Activated CD4-positive, CD25-positive, alpha-beta regulatory T cell (primary cell): ENCODE measurements at places on chromosomes 5 and 9.

GRCh38 chr9:86735772-86736458 lies 211.4 kb downstream of the GAS1 start:
- DNase-seq, result no peak

GRCh38 chr5:176388003-176388443 lies 375 bp downstream of the NOP16 start:
- no peak for DNase-seq

- DNase-seq, result no peak
Measured at GRCh38 chr5:164470312-164470711, 964.9 kb downstream of the MAT2B start.

GRCh38 chr9:136426787-136427186 lies 12.9 kb downstream of the INPP5E start:
- DNase-seq, result no peak

GRCh38 chr9:121997791-121998190 lies 95.3 kb downstream of the TTLL11 start:
- DNase-seq, result no peak

GRCh38 chr9:38036359-38037084 lies 32.5 kb downstream of the SHB start:
- DNase-seq, result no peak

DNA sequence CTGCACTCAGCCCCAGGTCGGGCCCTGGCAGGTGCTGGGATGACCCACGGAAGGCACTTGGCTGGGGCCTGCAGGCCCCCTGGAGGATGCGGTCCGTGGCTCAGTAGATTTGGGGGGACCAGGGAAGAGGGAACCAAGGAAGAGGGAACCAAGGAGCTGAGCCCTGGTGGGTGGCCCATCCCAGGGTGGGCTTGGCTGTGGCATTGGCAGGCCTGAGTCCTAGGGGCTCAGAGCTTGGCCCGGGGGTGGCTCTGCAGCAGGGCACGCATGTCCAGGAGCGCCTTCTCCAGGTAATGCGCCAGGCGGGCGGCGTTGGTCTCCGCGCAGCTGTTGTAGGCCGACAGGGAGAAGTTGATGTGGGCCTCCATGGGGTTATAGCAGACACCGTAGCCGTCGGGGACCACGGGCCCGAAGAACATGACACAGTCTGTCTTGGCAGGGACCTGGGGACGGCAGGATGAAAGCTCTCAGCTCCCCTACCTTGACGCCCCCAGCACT lies 14.3 kb downstream of the DOLPP1 start:
- no peak for DNase-seq

DNA sequence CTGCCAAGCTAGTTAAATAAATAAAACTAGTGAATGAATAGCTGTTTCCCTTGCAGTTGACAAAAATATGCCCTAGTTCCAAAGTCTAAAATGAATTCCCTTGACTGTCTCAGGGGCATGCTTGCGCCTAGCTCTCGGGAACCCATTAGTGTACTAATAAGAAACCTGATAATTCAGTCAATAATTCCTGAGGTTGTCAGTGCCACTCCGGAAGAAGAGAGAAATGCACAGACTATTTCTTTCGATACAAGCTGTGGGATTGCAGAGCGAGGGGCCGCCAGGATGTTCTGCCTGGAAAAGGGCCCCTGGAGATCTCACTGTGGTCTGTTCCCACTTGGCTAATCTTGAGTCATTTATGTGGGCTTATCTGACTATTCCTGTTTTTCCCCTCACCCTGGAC lies 56.4 kb upstream of the LARP1 start:
- no peak for DNase-seq

GRCh38 chr5:118705959-118706667 lies 282.2 kb downstream of the DTWD2 start:
- DNase-seq, result no peak

GRCh38 chr5:176508603-176509002 lies 28.6 kb downstream of the RNF44 start:
- no peak for DNase-seq

DNA sequence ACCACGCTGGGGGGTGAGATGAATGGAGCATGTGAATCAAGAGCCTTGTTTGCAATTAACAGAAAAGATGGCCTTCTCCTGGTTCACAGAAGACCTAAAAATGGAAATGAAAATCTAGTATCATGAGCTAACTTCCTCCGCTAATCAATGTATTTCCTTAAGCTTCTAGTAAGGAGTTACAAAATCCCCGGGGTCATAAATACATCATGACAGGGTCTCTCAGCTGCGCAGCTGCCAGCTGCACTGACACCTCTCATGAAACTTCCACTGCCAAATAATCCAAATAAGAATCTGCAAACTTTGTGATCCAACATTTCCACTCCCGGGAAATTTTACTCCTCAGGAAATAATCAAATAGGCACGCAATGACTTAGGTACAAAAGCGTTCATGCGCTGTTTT lies 11.9 kb downstream of the MYO10 start:
- no peak for DNase-seq

- DNase-seq, result no peak
Measured at GRCh38 chr9:68751556-68751955, 46.5 kb downstream of the PIP5K1B start.

- no peak for DNase-seq
Measured at GRCh38 chr9:37917313-37917731, 13.4 kb upstream of the SLC25A51 start.

DNA sequence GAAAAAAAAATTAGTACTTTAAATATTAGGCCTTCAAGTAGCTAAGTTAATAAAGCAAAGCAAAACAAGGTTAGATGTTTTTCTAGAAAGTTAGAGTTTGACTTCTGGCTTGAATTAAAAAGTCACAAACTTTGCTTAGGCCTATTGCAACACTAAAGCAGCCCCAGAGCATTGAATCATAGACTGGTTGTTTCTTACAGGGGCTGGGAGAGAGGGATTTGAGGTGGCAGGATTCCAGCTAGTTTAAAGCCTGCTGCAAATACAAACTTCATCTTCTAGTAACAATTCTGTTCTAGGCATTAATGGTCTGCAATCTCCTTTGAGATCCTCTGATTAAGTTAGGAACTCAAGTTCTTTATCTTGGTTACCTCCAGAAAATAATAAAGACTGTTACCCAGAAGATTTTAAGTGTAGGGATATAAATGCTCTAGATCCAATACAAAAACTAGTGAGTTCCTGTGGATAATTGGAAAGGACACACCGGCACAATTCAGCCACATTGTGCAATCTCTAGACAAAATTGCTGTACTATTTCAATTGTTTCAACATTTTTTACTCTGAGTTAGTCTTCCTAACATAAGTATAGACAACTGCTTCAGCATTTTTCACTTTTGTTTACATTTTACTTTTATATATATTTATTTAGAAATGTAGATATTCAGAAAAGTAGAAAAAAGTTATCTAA lies 12.6 kb downstream of the OR13C5 start:
- DNase-seq, result no peak

DNA sequence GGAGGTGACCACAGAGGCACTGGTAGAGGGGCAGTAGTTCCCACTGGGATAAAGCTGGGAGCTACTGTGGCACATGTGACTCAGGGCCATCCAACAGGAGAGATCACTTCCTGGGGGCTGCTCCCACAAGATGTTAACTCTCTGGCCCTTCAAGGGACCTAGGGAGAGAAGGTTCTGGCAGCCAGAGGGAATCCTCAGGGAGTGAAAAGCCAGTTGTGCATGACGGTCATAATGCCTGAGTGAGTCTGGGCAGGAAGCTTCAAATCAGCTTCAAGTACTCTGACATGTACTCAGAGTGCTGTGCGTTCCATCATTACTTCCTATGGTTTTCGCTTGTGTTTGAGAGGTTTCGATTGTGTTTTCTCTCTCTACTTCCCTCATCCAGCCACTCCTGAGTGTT lies 388.5 kb downstream of the GABRG2 start:
- no peak for DNase-seq

DNA sequence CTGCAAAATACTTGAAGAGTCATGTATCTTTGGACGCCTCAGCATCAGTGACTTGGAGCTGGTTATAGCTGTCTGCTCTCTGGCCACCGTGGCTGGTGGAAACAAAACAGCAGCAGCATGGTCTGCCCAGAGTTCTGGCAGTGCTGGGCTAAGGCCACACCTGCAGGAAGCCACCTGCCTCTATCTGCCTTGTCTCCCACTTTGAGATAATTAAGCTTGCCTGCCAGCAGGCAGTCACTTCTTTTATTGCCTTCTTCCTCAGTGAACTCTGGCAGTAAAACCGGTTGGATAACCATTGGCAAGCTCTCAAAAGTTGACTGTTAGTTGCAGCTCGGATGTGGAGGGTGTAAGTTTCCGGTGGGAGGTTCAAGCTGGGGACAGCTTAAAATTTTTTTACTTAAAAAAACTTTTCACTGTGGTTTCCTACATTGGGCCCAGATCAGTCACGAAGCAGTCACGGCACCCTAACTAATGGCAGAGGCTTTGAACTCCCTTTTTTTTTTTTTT lies 4.9 kb downstream of the SMIM3 start:
- DNase-seq, result no peak

DNA sequence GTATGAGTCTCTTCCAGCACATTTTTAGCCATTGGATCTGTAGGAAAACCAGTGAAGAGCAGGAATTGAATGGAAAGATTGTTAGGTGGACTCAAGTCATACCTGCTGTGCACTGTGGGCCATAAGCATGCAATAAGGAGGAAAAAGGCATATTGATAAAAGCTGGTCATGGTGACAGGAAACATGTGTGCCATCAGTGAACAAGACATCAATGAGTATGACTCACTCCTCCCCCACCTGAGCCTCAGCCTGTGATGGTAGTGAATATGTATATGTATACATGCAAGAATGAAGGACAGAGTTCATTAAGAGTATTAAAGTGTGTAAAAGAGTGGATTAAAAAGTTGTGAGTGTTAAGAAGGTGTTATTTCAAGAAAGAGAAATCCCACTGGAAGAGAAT lies 164.5 kb downstream of the TMEM38B start:
- DNase-seq, result no peak

DNA sequence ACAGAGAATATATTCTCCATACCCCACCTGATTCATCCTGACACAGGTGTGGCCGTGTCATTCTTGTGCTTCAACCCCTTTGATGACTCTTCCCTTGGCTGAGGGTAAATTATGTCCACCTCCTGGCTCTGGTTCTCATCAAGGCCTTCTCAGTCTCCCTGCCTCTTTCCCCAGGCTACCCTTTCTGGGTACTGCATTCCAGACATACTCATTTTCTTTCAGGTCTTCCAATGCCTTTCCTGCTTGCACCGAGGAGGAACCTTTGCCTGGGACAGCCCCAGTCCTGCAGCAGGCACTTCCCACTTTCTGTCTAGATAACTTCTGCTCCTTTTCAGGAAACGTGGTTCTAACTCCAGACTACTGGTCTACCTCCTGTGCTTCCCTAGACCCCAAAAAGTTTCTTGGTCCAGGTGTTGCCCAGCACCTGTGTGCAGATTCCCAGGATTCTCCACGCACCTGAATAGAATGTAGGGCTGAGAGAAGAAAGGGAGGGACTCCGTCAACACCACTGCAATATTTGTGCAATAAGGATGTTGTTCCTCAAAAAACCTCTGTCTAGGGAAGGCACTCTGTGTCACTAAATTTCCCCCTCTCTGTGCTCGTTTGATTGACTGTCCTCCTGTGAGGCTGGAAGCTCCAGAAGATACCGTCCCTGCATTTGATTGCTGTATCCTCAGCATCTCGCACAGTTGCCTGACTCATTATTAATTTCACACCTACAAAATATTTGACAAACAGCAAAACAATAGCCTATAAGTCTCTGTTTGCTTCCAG lies 255.4 kb upstream of the NFIL3 start:
- DNase-seq, result no peak

DNA sequence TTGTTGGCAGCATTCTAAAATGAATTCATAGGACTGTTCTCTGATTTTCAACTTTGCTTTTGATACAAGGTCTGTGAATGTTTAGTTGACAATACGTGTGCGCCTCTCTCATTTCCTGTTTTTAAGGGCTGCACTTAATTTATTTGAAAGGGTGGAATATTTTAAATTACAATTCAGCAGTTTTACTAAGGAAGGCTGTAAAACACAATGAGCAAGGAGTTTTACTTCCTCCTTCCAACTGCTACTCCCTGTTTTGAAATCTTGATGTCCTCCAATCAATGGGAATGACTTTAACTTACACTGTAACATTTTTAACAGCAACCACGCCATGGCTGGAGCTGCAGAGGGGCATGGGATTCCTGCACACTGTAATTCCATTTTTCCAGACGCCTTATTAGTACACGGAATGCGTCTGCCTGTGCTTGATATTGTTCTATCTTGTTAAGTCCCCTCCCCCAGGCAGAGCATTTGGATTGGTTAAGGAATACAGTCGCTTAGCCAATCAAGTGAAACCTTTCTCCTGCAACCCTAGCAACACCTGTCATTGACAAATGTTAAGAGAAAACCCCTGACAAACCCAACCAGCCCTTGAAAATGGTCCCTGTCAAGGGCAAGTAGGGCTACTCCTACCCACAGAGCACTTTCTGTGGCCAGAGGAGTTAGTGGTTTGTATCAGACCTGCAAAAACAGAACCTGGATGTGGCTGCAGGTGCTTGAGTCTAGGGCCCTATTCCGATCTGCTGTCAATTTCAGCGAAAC lies 12.5 kb upstream of the ZSWIM6 start:
- DNase-seq, result no peak

DNA sequence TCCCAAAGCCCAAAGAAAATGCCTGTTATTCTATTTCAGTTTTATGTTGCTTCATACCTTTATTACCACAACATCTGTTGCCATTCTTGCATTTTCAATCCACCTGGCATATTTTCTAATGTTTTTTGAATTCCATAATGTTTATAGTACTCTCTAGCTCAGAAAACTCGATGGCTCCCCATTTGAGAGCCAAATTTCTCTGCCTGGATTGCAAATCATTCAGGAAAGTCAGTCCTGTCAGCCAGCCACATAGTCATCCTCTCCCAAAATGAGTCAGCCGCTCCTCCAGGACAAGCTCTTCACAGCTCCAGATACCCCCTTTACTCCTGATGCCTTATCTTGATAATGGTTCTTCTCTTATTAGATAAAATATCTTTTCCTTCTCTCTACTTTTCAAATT lies 78.2 kb upstream of the ADCY2 start:
- no peak for DNase-seq

GRCh38 chr9:120914396-120914795 lies 12.2 kb downstream of the TRAF1 start:
- no peak for DNase-seq

- no peak for DNase-seq
Measured at GRCh38 chr9:32783168-32783891, at the start of gene TMEM215. TMEM215 (plus strand) TSS chr9:32783540; CDS start chr9:32784184, 644 bp downstream.

- no peak for DNase-seq
Measured at GRCh38 chr5:142544071-142544753, 141.7 kb downstream of the FGF1 start.

GRCh38 chr5:159893040-159893695 lies 23.1 kb upstream of the ADRA1B start:
- DNase-seq, result no peak
